ENCODE measurements at places on chromosomes 5 and 9.

DNA sequence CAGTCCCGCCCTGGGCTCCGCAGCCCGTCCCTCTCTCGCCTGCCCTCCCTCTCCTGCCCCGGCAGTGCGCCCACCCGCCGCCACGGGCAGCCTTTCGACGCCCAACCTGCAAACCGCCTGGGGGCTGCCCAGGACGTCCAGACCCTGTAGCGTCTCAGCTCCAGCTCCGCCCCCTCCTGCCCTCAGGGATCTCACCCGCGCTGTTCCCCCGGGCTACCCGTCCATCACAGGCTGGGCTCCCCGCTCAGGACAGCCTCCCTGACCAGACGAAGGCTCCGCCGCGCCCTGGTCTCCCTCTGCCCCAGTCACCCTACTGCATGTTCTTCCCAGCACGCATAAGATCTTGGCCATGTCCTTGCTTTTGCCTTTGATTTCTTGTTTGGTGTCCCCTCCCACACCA is 1.4 kb downstream of the RASGEF1C start:
- DNase-seq, result no peak

GRCh38 chr5:44001236-44001635 is 388.0 kb downstream of the FGF10 start:
- no peak for DNase-seq

DNA sequence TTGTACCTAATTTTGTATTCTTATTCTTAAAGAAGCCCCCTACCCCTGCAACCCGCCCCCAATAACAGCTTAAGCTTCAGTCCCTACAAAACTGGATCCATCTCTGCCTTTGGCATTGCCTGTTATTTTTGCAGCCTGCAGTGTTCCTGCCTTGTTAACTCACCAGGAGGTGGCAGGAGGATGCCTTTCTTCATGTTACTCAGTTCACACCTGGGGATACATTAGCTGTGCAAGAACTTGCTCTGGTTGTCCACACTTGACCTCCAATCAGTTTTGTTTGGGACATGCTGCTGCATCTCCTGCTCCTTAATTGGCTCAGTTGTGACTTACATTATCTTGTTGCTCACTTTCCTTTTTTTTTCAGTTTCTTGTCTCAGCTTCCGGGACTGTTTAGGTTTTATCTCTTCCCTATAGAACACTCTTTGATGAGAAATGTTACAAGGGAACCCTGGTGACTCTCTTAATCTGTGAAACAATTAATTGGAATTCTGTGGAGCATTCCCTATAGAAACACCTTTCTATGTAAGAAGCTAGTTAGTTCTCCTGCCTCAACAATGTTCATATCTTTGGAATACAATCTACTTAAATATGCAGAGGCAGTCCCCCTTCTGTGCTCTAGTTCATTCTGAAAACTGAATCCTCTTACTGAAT is 467.7 kb upstream of the ACO1 start:
- DNase-seq, result no peak

DNA sequence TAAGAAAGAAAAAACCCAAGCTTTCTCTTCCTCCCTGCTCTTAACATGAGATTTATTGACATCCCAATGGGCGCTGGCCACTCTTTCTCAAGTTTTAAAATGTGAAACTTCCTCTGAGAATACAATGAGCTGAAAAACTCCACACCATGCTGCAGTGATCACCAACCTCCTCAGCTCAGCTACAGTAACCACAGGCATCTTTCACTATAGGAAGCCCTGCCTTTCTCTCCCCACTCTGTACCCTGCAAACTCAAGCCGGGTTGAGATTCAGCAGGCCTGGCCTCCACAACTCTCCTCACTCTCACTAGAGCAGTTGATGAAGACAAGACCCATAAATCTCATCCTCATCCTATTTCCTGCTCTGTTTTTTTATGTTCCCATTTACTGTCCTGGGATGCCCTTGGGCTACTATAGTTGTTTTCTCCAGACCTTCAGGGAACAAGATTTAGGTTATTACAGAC is 48.3 kb downstream of the SH3TC2 start:
- DNase-seq, result no peak

DNA sequence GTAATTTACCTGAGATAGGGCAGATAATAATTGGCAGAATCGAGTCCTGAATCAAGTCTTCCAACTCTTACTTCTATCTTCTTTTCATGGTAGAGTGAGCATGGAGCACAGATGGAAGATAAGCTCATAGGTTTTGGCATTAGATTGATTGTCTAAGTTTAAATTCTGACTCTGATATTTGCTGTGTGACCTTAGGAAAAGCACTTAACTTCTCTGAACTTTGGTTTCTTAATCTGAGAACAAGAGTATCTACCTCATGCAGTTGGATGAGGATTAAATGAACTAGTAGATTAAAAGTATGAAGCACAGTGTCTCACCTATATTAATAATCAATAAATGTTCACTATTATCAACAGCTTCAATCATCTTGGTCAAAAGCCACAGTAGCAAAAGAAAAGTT is 9.4 kb upstream of the ASTN2 start:
- no peak for DNase-seq

- peak; percentile 74 for DNase-seq
These were observed 408.8 kb downstream of the ENC1 start for GRCh38 chr5:74231697-74232096.

DNA sequence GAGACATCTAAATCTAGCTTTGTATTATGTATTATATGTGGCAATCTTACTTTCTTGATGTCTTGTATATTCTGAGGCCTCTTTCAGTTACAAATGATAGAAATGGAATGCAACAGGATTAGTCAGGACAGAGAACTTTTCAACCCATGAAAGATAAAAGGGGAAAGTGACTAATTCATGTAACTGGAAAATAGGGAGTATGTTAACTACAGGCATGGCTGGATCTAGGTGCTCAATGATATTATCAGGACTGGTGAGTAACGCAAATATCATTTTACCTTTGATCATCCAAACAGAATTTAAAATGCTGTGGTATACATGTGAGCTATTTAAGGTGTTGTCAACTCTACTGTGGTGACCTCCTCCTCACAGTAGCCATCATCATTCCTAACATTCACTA is 215.7 kb upstream of the GLRA1 start:
- DNase-seq, result no peak

GRCh38 chr5:35058374-35058788 is 10.6 kb upstream of the AGXT2 start:
- no peak for DNase-seq

- DNase-seq, result peak; percentile 53
These were observed 17.6 kb downstream of the NSUN2 start for GRCh38 chr5:6615034-6615815.

GRCh38 chr5:134964359-134965270 is 3.1 kb upstream of the CATSPER3 start:
- no peak for DNase-seq

DNA sequence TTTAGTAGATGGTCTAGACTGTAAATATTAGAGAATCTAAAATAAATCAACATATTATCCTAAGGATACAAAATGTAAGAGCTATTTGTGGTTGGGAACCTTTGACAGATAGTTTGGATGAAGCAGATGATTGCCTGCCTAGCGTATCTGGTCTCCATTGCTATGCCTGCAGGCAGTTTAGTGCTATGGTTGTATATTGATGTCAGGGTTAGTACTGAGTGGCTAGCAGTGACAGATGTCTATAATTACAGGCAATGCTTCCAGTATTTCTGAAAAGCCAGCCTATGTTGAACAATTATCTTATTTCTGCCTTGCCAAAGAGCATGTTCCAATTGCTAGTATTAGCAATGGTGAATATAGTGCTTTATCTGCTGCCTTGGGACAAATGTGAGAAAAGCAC is 151.3 kb upstream of the TLX3 start:
- no peak for DNase-seq

- peak; percentile 89 for DNase-seq
These were observed at the start of gene VDAC1 for GRCh38 chr5:134004626-134005416. VDAC1 (minus strand) TSS chr5:134004975; CDS start chr5:133993012, 11,963 bp downstream.

DNA sequence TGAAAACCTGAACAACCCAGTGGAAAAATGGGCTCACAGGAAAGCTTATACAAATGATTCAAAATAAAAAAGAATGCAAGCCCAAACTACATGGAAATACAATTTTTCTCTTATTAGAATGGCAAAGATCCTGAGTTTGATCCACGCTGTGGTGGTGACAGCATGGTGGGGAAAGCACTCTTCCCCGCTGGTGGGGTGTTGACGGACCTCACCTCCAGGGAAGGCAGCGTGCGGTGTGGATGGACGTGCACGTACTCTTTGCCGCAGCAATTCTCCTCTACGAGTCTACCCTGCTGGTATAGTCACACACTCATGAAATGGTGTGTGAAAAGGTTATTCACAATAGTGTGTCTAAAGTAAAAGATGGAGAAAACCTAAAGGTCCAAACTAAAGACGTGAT is 5.9 kb upstream of the ZFP62 start:
- no peak for DNase-seq

DNA sequence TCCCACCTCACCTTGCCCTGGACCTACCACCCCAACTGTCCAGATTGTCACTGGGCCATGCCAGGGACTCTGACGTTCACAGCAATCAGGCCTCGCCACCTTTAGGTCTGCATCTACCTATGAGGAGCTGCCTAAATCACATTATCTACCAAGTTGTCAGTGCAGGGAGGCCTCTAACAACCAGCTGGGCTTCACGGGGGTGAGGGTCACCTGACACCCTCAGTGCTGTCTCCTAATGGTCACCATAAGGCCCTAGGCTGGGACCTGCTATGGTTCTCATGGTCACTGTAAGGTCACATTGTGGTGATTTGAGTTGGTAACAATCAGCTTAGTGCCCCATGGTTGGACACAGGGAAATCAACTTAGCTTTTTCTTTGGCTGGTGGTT is 119.2 kb upstream of the CXCL14 start:
- DNase-seq, result no peak

DNA sequence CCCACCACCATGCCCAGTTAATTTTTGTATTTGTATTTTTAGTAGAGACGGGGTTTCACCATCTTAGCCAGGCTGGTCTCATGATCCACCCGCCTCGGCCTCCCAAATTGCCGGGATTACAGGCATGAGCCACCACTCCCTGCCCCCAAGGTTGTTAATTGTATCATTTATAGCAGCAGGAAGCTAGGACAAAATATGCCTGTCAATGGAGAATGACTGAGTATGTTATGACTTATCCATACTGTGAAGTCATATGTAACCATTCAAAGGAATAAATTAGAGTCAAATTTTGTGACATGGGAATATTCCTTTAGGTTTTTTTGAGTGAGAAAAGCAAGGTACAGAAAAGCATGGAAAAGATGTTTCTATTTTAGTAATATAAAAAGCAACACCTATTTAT is 3.9 kb upstream of the DAB2 start:
- peak; percentile 34 for DNase-seq

DNA sequence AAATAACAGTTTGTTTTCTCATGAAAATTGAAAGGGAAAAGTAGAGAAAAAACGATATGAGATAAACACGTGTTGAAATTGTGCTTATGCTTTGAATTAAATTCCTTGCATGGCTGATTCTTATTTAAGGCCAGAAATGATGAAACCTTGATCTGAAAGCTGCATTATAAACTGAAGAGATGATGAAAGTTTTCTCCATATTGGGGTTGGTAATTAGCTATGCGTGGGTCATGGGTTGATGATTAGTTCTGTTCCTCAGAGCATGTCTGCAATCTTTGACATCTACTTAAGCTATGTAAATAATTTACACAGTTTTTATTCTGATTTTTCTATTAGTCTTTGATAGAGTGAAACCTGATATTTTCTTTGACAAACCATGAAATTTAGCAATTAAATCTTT is 264.1 kb downstream of the CD180 start:
- peak; percentile 59 for DNase-seq

DNA sequence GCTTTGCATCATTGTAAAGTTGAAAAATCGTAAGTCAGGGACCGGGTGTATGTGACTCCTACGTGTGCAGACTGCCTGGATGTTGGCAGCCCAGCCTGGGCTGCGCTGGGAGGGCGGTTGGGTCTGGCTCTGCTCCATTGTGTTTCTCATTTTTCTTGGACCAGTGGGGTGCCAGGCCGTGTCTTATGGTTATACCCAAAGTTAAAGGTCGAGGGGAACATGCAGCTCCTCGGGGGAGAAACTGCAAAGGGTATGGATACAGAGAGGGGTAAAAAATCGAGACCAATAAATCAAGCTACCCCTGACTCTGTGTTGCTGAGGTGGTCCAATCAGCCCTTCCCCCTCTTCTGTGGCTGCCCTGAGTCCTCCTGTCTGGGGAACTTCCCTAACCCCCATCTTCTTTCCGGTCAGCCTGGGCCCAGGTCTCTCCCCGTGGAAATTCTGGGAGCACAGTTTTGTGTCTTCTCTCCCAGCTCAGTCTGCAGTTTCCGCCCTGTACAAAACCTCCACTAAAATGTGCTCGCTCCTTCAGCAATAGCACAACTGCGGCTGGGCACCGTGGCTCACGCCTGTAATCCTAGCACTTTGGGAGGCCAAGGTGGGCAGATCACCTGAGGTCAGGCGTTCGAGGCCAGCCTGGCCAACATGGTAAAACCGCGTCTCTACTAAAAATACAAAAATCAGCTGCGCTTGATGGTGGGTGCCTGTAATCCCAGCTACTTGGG is 34.1 kb upstream of the UNC5A start:
- no peak for DNase-seq

- no peak for DNase-seq
These were observed 78.9 kb upstream of the ZNF462 start for GRCh38 chr9:106784076-106784475.

GRCh38 chr5:159341906-159342310 is 11.6 kb upstream of the IL12B start:
- DNase-seq, result peak; percentile 84

DNA sequence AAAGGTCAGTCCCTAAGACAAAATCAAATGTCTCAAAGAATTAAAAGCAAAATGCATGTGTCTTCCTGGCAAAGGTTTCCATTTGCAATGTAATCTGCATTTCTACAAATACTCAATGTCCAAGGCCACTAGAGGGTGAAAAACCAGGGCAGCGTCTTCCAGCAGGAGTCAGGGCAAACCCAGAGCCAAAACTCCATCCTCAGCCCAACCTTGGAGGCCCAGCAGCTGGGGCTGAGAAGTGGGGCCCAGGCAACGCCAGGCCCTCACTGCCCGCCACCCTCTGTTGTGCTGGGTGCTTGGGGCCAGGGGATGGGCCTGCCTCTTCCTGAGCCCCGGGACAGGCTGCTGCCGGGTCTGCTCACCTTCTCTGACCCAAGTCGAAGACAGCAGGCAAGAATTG is 200.1 kb downstream of the PAX5 start:
- DNase-seq, result no peak

GRCh38 chr5:75828029-75828428 is 110.8 kb upstream of the POC5 start:
- DNase-seq, result no peak

DNA sequence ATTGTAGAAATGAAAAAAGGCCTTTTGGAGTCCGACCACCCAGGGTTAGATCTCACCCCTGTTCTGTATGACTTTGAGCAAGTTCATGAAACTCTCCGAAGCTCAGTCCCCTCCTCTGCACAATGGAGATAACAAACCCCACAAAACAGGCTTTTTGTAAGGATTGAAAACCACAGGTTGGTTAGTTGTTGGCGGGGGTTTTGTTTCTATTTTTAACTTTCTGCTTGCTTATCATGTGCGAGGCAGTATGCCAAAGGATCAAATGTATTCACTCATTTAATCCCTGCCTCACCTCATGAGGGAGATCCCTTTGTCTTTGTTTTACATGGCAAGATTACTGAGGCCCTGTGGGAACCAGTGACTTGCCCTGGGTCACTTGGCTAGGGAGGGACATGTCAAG is 539.1 kb downstream of the CDK5RAP2 start:
- no peak for DNase-seq

GRCh38 chr5:43121913-43122484 is 1.3 kb downstream of the ZNF131 start:
- DNase-seq, result peak; percentile 71
